ENCODE measurements at places on chromosomes 5 and 9.
A peak's percentile ranks its signal among the peaks of the same experiment; 100 is the strongest.

DNA sequence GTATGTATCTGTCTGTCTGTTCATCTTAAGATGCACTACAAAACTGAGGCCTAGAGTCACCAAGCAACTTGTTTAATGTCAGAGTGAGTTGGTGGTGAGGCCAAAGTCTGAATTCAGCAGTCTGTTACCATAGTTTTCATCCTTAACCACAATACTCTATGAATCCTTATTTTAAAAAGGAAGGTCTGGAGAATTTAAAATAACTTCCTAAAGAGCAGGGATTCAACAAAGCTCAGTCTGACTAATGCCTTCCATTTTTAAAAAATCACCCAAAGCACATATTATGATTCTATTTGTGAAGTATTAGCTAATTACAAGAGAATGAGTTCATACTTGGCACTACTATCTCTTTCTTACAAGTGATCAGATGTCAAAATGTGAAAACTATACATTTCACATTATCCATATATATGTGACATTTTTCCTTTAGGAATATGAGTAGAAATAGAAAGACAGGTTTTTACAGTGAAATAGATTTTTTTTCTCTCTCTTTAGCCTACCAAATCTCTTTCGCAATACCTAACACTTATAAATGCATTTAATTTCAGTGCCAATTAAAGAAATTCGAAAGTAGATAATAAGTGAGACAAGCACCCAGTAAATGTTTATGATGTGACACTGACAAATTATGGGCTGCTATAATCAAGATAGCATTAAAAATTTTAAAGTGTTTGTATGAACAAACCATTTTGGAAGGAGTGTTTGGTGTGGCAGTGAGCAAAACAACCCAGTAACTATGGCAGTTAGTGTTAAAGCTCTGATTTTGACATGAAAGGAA is 102.3 kb upstream of the CDKN2B start:
- DNase-seq, result no peak

- DNase-seq, result no peak
Observed at GRCh38 chr9:92488681-92489550, 6.6 kb upstream of the ASPN start.

- DNase-seq, result no peak
Observed at GRCh38 chr5:124860291-124860655, 113.8 kb upstream of the ZNF608 start.

- DNase-seq, result no peak
Observed at GRCh38 chr5:67954351-67954750, 261.2 kb upstream of the PIK3R1 start.

DNA sequence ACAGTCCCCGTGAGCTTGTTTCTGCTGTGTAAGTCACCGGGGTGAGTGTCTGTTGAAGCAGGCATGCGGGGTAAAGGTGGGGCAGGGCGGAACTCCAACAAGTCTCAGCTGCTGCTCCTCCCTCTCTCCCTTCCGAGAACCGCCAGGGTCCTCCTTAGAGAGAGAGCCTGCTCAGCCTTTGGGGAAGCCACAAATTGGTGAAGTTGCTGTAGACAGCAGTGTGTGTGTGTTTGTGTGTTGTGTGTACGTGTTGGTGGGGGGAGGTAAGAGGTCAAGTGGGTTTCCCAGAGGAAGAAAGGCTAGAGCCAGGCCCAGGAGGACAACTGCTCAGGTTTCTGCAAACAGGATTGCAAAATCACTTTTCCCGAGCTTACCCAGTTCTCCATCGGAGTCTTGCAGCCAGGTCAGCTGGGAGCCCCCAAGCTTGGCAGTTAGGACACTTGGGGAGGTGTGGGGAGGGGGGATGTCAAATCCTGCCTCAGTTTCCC is 38.9 kb upstream of the DAB2IP start:
- DNase-seq, result no peak

DNA sequence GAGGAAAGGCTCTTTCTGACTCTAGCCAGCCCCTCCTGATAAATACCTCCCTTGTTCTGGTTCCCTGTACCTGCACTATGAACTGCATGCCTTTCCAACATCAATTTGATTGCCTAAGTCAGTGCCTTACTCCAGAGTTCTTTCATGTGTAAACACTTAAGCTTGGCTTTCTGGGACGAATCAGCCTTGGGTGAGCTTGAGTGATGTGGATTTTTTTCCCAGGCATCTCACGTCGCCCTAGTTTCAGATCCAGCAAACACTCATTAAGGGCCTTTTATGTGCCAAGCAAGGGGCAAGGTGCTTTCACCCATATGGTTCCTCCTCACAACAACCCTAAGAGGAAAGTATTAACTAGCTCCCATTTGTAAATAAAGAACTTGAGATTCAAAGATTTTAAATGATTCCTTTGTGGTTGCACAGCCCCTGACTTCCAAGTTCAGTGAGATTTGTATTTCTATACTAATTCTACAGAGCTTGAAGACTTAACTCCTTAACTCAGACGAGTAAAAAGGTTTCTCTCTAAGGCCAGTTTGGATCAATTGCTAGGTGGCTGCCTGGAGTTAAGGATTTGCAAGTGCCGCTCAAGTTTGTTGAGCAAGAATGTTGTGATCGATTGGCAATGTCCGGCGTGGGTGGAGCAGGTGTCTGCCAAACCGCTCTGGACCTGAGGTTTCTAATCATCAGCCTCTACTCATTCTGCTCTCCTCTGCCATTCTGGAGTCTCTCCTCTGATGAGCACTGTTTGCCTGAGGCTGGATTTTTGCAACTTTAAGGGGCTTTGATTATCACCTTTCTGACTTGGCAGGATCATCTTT is 20.2 kb upstream of the TJP2 start:
- no peak for DNase-seq

- DNase-seq, result no peak
Observed at GRCh38 chr9:106657926-106658325, 205.0 kb upstream of the ZNF462 start.

GRCh38 chr9:37293664-37294524 is 128.6 kb upstream of the GRHPR start:
- peak; percentile 51 for DNase-seq

- DNase-seq, result no peak
Observed at GRCh38 chr9:32455738-32456137, 70.3 kb downstream of the RIGI start.

DNA sequence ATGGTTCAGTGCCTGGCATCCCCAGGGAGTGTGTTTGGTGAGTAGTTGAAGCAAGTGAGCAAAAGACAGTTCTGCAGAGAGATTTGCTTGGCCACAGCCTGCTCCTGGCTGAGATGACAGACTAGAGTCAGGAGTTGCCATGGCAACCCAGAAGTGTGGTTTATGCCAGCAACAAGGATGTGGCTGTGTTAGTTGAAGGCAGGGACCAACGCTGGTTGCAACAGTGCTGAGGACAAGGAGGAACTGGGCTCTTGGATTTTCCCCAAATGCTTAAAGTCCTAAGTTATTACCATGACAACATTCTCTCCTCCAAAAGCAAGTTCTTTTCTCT is 2.7 kb downstream of the NXNL2 start:
- DNase-seq, result no peak

DNA sequence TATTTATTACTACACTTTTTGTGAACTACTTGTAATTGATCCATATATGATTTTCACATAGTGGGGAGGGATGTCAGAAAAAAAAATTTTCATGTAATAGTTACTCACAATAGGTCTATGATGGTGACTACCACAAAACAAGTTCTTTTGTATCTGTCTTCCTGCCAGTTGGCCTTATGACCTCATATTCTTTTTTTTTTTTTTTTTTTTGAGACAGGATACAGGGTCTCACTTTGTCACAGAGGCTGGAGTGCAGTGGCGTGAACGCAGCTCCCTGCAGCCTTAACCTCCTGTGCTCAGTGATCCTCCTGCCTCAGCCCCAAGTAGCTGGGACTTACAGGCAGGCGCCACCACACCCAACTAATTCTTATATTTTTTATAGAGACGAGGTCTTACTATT is 10.9 kb downstream of the SEC24A start:
- no peak for DNase-seq

- no peak for DNase-seq
Observed at GRCh38 chr5:58871648-58872242, 288.9 kb downstream of the RAB3C start.
